Upper lobe of right lung (tissue), 1 donor: ENCODE measurements at places on chromosomes 13 and 19.

- no peak for DNase-seq
Measured at GRCh38 chr13:45316338-45316737, 24.6 kb downstream of the TPT1 start.

DNA sequence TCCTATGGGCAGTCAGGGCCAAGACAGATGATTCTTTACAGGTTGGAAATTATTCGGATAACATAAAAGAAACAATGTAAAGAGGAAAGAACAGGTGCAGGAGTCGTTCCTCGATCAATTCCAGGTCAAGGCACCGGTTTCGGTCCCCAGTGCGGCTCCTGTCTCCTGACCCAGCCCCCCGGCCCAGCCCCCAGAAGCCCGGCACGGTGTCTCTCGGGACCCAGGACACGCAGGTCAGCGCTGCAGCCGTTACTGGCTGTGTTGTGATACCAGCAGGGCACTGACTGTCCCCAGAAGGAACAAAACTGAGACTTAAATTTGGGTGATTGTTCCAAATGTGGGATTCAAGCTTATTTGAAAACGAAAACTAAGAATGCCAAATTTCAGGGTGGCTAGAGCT is 8.5 kb downstream of the RASA3 start:
- no peak for DNase-seq

DNA sequence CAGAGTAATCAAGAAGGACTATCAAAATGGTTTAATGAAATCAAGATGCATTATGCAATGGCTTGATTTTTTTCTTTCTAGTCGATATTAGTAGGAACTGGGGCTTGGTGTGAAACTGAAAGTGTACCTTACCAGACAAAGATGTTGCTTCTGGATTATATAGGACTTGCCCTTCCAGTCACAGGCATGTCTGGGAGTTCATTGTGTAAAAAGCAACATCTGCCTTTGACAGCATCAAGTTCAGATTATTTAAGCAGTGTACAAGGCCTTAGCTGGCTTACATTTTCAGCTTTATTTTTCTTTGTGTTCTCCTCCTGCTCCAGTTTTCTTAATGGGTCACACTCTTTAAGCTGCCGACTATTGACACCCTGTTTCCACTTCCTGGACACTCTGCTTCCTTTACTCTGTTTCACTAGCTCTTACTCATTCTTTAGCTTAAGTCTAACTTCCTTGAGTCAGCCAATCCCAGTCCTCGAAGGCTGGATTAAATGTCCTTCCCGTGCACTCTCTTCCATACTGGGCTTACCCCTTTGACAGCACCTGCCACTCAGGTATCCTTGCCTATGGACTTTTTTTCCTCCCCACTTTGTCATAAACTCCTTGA is 29.4 kb upstream of the OLFM4 start:
- DNase-seq = no peak

- DNase-seq = no peak
Measured at GRCh38 chr13:29164116-29164515, 344.0 kb downstream of the MTUS2 start.

GRCh38 chr13:42525035-42525504 is 48.9 kb upstream of the TNFSF11 start:
- DNase-seq = no peak

DNA sequence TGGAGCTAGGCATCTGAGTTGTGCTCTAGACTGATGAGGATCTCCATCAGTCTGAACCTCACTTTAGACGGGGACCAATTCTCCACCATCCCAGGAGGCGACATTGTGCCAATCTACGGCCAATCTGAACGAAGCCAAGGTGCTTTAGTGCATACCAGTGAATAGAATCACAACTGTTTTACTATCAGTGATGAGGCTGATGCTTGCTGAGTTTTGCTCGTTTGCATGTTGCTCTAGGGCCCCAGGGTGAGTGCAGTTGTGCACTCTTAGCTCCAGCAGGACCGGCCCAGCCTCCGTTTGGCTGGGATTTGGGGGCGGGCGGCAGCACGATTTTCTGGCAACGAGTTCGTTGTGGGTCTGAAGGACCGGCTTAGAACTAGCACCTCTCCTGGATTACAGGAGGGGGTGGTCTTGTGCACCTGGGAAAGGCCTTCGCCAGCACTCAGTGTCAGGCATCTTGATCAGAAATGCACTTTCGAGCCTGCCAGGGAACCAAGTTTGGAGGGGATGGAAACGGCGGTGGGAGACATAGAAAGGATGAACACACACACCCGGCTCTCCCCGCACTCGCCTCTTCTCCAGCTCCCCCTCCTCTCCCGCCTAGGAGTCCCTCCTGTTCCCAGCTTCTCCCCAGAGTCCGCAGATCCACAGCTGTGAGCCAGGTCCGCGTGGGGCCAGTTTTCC is 4.4 kb downstream of the GSX1 start:
- DNase-seq = no peak

GRCh38 chr19:49564616-49565045 is 15.7 kb downstream of the NOSIP start:
- no peak for DNase-seq

DNA sequence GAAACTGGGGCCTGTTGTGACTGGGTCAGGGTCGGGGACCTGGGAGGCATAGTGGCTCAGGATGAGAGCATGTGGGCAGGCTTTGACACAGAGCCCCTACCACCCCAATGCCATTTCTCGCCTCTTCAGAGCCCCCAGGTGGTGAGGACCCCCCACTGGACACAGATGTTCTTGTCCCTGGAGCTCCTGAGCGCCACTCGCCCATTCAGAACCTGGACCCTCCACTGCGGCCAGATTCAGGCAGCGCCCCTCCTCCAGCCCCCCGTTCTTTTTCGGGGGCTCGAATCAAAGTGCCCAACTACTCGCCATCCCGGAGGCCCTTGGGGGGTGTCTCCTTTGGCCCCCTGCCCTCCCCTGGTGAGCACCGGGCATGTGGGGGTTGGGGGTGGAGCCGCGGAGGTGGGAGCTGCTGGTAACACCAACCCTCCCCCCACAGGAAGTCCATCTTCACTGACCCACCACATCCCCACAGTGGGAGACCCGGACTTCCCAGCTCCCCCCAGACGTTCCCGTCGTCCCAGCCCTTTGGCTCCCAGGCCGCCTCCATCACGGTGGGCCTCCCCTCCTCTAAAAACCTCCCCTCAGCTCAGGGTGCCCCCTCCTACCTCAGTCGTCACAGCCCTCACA is 10.4 kb downstream of the IGFLR1 start:
- DNase-seq = no peak

DNA sequence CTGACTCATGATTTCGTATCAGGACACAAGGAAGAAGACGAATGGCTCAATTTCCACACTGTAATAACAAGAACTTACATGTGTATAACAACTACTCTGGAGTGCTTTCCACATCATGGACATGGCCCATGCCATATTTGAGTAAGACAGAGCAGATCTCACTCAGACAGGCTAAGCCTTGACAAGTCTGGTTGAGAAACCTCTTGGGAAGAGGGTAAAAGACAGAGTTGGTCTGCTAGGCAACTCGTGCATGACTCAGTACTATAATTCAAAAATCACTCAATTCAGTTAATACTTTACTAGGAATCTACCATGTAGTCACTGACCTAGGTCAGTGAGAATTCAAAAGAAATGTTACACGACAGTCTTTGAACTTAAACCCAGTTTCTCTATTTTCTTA is 5.7 kb upstream of the THSD1 start:
- no peak for DNase-seq

DNA sequence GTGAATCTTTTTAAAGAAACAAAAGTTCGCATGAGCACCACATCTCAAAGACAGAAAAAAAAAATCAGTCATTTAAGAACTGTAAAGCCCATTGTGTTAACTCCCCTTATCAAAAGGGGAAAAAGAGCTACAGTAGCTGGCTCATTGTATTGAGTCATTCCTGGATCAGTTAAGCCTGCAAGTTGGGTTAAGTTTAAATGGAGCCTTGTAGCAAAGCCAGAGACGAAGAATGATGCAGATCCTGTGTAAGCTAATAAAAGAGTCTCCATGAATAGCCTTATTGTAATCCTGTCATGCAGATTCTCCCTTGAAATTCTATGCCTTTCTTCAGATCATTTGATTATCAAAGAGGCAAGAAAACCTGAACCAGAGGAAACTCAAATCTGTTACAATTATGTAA is 83.8 kb downstream of the CRYL1 start:
- DNase-seq = no peak

GRCh38 chr13:47420020-47420419 is 523.2 kb upstream of the HTR2A start:
- DNase-seq = no peak

- DNase-seq = no peak
Measured at GRCh38 chr19:35897706-35898451, 2.5 kb downstream of the NFKBID start.

GRCh38 chr19:5881543-5882299 is 11.4 kb upstream of the FUT5 start:
- DNase-seq = no peak

GRCh38 chr19:53094754-53095575 is 8.3 kb downstream of the ZNF160 start:
- DNase-seq = no peak

- DNase-seq = no peak
Measured at GRCh38 chr13:51057001-51057400, 54.1 kb downstream of the C13orf42 start.

- DNase-seq = no peak
Measured at GRCh38 chr13:21124852-21125251, 51.5 kb downstream of the SKA3 start.

DNA sequence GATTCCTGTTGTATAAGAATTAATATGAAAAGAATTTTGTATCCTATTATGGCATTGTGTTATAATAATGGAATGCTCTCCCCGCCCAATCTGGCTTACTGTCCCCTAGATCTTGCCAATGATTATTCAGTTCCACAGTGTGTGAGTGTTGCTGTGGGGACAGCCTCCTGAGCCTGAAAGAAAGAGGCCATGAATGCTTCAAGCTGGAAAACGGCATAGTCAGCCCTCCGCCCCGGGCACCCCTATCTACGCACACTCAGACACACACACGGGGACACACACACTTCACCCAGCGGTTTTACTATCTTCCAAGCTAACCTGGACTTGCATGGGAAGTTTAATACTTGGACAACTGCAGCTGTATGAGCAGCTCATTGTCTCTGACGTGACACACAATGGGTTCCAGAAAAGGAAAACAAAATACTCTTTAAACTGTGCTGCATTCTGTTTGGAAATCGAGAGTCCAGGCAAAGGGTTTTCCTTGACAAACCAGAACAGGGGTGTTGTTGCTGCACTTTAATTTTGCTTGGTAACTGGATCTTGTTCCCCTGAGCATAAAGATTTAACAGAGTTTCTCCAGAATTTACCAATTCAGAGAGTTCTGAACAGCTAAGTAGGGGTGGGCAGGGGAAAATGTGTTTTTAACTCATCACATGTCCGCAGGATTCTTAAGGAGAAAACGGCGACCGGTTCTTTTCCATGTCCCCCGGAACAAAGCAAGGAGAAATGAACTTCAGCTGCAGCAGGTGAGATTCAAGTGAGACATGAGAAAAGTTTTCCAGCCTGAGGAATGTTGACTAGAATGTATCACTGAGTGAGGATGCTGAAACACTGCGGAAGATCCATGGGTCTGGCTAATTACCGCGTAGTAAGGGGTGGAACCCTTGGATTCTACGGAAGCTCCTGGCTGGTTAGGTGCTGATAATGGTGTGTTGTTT is 472.9 kb downstream of the FOXO1 start:
- no peak for DNase-seq

DNA sequence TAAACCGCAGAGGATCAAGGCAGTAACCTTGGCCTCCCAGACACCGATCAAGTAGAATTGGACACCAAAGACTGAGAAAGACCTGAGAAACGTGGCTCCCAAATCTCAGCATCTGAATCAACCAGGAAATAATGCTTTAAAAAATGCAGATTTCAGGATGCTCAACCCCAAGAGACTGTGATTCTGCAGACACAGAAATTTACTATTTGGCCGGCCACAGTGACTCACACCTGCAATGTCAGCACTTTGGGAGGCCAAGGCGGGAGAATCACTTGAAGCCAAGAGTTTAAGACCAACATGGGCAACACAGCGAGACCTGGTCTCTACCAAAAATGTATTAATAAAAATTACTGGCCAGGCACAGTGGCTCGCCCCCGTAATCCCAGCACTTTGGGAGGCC is 6.2 kb downstream of the ABCC4 start:
- DNase-seq = no peak

- DNase-seq = no peak
Measured at GRCh38 chr19:45114116-45114515, 21.1 kb downstream of the PPP1R37 start.

DNA sequence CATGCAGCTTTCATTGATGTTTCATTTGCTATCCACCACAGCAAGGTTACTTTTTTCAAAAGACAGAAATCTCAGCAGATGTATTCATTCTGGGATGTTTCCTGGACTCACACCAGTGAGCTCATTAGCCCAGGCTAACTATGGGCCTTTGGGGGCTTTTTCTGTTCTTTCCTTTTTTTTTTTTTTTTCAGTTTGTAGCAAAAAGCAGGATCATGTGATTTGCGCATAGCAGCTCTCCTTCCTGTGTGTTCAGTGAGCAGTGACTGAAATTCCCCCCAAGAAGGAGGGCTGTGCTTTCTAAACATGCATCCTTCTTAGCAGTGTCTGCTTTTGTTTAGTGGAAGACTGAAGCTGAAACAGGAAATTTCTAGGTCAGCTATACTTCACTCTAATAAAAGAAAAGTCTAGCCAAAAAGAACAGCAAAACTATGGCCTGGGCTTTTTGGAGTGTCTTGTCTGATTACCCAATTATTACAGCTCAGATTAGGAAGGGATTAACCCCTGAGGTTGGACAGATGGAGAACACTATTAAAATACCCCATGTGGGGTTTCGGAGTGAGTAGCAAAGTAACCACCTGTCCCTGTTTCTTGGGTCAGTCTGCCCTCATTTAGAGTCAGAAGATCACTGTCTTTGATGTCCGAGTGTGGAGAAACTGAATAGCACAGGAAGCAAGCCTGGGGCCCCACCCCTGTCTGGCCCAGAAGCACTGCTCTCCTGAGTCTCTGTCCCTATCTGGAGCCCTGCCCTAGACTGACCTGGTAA is 8.9 kb upstream of the AMER2 start:
- DNase-seq = no peak

GRCh38 chr19:30344446-30345425 is 27.4 kb upstream of the ZNF536 start:
- DNase-seq = no peak
